ENCODE measurements at places on chromosomes 6 and 20.

DNA sequence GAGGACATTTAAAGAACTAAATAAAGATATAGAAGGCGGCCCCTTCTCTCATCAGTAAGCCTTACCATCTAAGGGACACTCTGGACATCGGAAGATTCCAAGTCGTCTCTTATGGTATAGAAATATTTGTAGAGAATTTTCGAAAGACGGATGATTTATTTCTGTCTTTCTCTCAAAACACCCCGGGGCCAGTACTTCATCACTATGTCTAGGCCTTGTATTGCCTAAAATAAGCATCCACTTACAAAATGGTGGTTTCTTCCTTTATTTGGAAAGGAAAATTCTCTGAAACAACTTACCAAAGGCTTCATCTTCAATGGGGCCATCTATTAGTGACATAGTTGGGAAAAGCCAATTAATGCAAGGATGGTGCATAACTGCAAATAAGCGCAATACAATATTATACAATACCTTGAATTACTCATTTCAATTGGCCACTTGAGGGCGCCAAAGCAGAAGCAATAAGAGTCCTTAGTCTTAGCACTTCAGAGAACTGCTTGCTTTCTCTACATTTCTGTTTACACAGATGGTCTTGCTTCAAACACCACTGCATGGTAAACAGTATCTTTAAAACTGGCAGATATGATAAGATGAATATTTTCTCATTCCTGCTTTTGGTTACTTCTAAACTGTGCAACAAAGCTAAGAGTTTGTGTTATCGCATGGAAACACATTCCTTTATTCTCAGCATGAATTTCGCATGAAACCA, 113.2 kb downstream of the VIP start:
- peak; percentile 58 for DNase-seq

DNA sequence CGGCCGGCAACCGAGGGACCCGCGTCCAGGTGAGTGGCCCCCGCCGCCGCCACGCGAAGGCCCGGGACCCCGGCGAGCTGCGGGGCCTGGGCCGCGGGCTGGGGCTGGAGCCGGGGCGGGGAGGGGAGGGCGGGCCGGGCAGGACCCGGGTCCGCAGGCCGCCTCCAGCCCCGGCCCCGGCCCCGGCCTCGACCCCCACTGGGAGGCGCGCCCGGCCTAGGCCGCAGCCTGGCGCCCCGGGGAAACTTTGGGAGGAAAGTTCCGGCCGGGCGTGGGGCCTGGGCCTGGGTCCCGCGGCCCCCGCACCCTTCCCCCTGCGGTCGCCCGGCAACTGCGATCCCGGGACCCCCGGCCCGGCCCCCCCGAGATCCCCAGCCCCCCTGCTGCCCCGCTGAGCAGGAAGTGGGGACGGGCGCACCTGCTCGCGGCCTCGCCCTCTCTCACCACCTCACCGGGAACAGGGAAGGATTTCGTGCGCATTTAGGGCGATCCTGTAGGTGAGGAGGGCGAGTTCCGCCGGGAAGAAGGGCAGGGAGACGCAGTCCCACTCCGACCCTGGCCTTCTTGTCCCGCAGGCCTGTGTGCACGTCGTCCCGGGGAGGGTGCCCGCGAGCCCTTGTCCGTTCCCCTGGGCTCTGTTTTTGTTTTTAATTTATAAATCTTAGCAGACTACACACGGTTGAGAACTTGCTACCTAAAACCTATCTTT, 402 bp downstream of the OSBPL2 start:
- no peak for DNase-seq

DNA sequence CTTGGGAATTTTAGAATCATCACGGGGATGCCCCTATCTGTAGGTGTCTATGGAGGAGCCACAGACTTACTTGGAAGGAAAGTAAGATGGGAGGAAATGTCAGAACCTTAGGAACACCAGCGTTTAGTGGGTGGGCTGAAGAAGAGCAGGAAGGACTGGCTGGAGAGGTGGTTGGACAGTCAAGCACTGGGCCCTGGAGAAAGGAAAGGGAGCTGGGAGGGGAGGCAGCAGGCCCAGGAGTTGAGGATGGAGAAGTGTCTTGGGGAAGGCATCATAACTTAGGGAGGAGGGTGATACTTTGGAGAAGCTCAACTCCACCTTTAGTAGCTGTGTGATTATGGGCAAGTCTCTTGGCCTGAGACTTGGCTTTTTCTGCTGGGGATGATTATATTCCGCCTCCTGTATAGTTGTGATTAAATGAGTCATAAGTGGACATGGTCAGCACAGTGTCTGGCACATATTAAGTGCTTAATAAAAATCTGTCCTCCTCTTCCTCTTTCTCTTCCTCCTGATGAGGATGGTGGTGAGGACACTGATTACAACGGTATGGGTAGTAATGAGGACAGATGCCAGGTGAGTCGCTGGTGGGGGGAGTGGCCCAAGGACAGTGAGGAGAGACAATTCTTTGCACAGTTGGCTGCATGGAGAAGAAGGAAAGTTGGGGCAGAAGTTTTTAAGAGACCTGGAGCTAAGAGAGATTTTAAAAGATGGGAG, 125.7 kb downstream of the TOX2 start:
- DNase-seq, result no peak

DNA sequence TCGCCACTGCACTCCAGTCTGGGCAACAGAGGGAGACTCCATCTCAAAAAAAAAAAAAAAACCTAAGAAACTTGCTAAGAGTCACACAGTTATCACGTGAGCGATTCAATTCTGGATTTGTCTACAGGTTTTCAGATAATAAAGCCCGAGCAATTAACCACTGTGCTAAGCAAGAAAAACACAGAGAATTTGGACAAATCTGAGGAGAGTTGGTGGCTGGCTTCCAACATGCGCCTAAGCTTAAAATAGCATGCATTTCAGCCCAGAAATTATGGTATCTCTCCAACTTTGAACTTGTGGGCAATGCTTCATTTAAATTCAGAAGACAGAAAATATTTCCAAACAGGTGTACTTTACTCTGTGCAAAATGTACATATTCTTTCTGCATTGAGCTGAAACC, 232.9 kb downstream of the TSHZ2 start:
- DNase-seq, result no peak

GRCh38 chr6:159931846-159932245, 37.0 kb upstream of the IGF2R start:
- DNase-seq, result no peak

DNA sequence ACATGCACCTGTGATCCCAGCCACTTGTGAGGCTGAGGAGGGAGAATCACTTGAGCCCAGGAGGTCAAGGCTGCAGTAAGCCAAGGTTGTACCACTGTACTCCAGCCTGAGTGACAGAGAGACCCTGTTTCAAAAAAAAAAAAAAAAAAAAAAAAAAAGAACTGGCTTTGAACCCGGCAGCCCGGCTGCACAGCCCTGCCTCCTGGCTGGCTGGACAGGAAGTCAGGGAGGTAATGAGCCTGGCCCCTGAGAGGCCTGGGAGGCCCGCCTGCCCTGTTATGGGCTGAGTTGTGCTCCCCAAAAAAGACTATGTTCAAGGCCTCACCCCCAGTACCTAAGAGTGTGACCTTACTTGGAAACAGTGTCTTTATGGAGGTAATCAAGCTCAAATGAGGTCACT, 65.6 kb downstream of the ABHD12 start:
- no peak for DNase-seq

DNA sequence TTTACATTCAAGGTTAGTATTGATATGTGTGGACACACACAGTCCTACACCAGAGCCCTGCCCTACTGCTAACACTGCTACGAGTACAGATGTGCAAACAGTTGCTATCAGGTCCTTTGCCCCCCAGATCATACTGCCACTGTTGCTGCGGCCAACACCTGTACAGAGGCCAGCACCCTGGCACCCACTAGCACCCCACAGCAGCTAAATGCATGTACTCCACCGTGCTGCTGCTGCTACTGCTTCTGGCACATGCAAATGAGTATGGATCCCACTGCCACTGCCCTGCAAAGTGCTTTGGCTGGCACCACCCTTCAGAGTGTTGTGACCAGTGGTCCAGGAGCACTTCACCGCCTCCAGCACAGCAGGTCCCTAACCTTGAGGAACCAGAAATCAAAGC, 621.9 kb downstream of the GRIK2 start:
- no peak for DNase-seq

DNA sequence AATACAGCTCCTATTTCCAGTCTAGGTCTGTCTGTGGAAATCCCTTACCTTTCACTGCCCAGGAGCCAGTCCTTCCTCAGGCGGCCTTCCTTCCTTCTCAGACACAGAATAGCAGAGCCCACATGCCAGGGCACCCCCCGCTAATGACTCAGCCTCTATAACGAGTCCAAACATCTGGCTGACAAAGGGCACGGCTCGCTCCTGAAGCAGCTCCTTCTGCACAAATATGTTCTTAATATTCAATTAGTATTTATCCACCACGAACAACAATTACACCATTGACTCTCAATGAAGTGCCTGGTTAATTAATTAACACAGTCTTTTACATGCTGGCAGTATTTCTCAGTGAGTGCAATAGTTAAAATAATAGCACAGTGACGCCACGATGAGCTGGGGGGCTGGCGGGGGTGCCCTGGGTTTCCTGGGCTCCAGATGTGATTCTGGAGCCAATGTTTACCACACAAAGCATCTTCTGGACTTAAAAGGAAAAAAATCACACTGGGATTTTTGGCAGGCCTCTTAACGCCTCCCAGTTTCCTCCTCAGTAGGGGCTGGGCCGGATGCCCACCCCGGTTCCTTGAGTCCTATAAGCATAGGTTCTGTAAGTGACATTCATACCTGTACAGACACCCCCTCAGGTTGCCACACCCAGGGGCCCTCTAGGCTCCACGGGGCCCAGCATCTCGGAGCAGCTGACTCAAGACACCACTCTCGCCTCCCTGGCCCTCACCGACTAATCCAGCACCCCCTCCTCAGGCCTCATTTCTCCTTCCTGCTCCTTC, 158.6 kb upstream of the MLN start:
- DNase-seq, result no peak

DNA sequence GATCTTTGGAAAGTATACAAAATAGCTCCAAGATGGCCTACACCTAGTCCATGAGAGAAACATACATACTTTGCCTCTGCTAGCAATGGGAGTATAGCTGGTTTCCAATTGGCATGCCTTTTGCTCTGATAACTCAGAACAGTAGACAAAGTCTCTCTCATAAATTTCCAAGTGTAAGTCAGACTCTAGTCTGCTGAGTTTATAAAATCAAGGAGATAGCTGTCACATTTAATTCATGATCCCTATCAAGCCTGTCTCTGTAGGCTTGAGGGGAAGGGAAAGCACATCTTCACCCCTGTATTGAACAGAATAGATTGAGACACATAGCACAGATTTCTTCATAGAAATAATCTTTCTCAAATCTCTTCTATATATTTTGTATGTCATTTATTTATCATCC, 87.8 kb upstream of the HTR1B start:
- no peak for DNase-seq

- no peak for DNase-seq
Observed at GRCh38 chr20:56273491-56273890, 25.0 kb downstream of the MC3R start.

DNA sequence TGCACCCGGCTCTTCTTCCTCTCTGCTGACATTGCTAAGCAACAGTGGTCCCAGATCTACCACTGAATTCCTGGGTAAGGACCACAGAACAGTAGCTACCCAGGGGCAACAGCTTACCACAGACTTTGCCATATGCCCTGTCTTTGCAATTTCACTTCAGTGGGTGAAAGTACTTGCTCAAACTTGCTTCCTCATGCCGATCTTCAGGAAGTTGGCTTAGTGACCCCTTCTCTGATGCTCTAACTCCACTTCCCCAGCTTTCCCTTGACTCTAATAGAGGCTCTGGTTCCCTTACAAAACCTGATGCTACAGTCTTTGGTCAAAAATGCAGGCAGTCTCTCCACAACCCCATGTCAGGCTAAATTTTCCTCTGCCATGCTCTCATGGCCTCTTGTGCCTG, 3.3 kb upstream of the TAAR5 start:
- DNase-seq, result no peak

DNA sequence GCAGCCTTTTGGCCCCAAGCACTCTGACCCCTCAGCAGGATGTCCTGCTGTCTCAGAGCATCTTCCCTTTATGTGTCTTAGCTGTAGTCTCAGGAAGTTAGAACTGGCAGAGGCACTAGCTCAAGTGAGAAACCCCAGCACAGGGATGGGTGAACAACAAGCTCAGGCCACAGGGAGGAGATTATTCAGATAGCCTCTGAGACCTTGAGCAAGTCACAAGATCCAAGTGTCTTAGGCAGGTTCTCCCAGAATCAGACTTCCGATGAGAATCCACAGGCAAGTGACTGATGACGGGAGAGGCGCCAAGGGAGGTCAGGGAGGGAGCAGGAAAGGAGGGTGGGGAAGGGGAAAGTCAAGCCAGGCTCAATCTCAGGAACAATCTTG, 13.0 kb upstream of the SYNDIG1 start:
- DNase-seq, result no peak

DNA sequence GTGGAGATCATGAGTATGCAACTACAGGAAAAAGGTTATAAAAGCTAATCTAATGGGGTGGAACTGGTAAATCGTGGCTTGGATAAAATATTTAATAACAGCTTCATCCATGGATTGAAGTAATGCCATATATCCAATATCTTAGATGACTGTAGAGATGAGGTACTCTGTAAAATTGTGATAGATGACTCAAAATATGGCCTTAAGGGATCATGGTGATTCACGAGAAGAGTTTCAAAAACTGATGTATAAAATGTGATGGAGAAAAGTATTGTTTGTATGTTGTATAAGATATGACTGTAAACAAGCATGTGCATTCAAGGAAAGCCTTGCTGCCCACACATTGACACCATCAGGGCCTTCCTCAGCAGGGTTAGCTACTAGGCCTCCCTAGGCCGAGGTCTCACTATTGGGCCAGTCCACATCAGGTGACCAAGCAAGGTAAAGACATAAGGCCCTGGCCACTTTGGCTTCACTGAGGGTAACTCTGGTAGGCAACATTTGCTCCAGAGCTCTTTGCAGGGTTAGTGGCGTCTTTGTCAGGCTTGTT, 17.7 kb upstream of the CCN6 start:
- no peak for DNase-seq

GRCh38 chr20:10758446-10758845, 84.6 kb upstream of the JAG1 start:
- no peak for DNase-seq

DNA sequence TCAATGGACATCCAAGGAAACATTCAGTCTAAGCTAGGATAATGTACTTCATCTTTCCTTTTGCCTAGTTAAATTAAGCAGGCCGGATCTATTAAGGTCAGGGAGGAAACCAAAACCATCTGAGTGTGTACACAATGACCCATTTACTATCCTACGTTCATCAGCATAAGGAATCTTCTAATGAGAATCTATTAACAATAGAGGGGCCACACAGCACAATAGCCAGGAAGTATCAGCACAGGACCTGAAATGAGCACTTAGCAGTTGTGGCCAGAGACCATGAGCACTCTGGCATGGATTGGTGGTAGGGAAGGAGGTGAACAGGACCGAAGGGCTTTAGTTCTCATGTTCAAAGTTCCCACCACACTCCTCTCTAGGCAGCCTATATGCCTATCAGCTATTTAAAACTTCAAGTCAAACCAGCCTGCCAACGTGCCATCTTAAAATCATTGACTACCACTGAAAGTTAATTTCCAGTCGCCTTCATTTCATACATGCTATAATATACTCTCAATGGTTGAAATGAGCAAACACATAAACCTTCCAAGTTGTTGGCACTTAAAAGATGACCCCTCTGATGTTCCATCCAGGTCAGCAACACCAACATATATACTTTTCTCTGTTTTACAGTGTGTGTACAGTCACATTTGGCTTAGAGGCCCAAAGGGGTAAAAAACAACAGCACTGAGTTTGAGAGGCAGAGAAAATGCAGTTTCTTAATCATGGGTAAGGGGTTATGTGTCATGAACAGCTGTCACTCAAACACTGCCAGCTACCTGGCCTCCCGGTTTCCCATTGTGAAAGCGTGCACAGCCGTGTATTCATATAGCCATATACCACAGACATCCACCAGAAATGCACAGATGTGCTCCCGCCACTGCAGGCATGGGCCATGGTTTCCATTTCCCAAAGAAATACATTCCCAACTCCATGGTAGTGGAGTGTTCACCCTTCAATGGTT, 184.3 kb downstream of the TBXT start:
- no peak for DNase-seq
